ENCODE measurements at places on chromosomes 11 and 22. TPM values are rescaled to one million over a fixed set of nuclear protein-coding genes. Genes with fewer than 3 reads are reported as not detected.

PDE3B gene
- 40.6 TPM for total RNA-seq

GRCh38 chr11:81220146-81220895 is 1513.3 kb downstream of the FAM181B start:
- no peak for DNase-seq

DNA sequence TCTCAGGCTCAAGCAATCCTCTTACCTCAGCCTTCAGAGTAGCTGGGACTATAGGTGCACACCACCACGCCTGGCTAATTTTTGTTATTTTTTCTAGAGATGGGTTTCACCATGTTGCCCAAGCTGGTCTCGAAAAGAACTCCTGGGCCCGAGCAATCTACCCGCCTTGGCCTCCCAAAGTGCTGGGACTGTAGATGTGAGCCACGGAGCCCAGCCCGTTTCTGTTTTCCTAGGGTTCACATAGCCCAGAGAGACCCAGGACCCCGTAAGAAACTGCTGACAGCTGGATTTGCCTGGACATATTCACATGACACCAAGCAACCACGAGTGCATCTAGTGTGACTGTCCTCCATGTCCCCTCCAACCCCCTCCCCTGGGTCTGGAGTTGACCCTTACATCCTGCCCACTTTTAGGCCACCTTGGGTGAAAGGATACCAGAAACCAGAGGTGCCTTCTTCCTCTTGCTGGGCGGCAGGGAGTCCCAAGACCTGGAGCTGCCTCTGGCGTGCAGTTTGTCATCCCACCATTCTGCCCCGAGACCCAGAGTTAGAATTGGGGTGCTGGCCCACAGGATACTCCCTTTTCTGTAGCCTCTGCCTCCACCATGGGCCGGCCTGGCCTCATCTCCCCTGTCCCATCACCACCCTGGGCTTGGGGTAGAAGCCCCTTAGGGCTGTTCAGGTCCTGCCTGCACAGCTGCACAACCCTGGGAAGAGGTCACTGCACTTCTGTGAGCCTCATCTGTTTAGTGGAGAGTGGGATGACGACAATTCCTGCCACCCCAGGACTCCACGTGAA is 3.7 kb upstream of the RIN1 start:
- no peak for DNase-seq

TLCD5 gene
- total RNA-seq = 11.2 TPM

AMBRA1 gene
- total RNA-seq = 22.9 TPM

GRCh38 chr11:14366936-14367335 is 8.0 kb upstream of the RRAS2 start:
- no peak for DNase-seq

- no peak for DNase-seq
Measured at GRCh38 chr11:2794046-2794967, 91.3 kb downstream of the CDKN1C start.

- no peak for DNase-seq
Measured at GRCh38 chr11:119222308-119222707, 16.2 kb downstream of the CBL start.

- DNase-seq = no peak
Measured at GRCh38 chr22:37080838-37081237, 28.7 kb downstream of the TMPRSS6 start.

GRCh38 chr11:120835601-120836228 is 188.2 kb upstream of the TBCEL start:
- DNase-seq = no peak
